Urinary bladder (tissue), 4 donors: ENCODE measurements at places on chromosomes 6 and 20. TPM values are rescaled to one million over a fixed set of nuclear protein-coding genes. Genes with fewer than 3 reads are reported as not detected.

The ANKRD6 gene
- 29.2 TPM for total RNA-seq

The ALDH8A1 gene
- total RNA-seq, result 1.1 TPM

The NKX2-4 gene
- total RNA-seq, result not detected

The NFATC2 gene
- 8.8 TPM for total RNA-seq

GRCh38 chr6:7921046-7921445 is 10.5 kb upstream of the TXNDC5 start:
- no peak for DNase-seq

DNA sequence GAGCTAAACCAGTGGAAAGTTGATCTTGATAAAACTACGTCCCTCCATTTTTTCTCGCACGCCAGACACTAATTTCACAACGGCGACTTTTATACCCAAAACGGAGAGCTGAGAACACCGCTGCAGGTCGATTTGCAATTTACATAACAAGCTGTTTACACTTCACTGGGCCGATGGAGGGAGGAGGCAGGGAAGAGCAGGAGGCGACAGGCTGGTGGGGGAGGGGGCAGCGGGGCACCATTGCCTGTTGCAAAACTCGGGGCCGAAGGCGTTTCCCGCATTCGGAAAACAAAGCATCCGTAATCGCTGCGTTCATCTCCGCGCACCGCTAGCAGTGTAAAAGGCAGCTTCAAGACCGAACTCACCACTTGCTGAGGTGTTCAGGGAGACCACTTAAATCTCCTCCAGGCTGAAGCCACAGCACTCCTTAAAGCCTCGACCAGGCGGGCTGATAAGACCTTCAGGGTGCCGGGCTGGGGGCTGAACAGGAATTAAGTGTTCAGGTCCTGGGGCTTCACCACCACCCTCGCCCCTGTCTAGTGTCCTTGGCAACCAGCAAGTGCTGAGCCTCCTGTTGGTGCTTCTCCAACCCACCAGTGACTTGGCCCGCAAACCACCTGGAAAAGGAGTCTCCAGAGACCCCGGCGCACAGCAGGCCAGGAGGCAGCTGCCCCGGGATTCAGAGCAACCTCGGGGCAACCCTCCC is 2.0 kb upstream of the FOXC1 start:
- no peak for DNase-seq
